ENCODE measurements at places on chromosomes 1 and 21.

DNA sequence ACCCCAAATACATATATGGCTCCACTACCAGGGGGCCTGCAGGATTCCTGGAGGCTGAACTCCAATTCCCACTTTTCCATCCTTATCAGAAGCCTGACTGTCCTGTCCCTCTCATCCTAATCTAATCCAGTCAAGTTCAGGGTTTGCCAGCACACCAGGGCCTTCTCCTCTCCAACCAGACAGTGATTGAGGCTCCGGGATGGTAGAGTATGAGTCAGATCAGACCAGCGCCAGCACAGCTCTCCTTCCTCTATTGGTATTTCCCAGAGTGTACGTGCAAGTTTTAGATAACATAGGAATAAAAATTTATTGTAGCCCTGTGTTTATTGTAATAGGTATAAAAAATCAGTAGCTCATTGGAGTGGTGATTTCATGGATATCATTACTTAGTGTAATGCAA, 24.5 kb upstream of the RCSD1 start:
- peak; percentile 27 for DNase-seq

GRCh38 chr1:61056573-61057439, 25.6 kb upstream of the NFIA start:
- DNase-seq, result peak; percentile 50

- DNase-seq, result no peak
Observed at GRCh38 chr21:20551939-20552338, 446.3 kb upstream of the NCAM2 start.

DNA sequence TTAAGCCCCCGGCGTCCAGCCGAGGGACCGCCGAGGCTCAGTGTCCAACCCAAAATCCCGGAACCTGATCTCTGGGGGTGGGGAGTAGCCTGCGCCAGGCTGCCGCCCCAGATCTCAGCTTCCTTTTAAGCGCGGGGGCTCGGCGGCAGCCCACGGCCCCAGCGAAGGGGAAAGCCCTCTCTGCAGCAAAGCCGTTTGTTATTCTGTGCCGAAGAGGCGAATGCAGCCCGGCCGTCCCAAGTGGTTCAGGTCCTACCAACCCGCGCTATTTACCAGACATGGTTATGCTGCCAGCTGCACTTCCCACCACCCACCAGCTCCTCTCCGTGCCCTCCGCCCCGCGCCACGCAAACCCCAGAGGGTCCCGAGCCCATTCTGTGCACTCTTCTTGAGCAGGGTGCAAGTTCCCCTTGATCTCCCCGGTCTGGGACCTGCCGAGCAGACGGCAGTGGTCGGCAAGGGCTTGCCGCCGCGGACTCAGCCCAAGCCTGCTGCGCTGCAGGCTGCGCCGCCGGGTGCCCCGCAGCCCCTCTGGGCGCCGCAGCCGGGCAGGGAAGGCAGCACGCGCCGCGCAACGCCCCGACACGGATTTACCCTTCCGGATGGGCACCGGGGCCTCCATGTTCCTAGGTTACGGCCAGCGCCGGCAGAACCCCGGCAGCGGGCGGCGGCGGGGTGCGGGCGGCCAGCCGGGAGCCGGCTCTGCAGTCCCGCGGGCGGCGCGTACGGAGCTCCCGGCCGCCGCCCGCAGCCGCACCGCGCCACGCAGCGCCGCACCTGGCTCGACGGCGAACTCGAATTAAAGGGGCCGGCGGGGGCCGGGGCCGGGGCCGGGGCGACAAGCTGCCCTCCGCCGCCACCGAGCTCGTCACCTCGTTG, 738 bp upstream of the KCNA2 start:
- peak; percentile 9 for DNase-seq

- DNase-seq, result no peak
Observed at GRCh38 chr1:98104289-98104688, 183.5 kb upstream of the DPYD start.

- DNase-seq, result peak; percentile 29
Observed at GRCh38 chr1:159991513-159991912, 37.5 kb upstream of the SLAMF9 start.

DNA sequence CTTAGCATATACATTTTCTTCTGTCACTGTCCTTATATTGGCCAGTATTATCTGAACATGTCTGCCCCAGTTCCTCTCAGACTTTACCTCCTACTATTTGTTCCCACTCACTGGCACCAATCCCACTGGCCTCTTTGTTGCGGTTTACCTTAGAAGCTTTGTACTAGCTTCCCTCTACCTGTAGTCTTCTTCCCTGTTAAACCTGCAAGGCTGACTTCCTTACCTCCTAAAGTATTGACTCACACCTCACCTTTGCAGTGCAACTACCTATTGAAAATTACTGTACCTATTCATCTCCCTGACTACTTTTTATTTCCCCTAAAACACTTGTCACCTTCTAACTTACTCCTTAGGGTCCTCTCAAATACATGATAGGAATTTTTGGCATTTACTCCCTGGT, 111.1 kb downstream of the CLEC20A start:
- no peak for DNase-seq

DNA sequence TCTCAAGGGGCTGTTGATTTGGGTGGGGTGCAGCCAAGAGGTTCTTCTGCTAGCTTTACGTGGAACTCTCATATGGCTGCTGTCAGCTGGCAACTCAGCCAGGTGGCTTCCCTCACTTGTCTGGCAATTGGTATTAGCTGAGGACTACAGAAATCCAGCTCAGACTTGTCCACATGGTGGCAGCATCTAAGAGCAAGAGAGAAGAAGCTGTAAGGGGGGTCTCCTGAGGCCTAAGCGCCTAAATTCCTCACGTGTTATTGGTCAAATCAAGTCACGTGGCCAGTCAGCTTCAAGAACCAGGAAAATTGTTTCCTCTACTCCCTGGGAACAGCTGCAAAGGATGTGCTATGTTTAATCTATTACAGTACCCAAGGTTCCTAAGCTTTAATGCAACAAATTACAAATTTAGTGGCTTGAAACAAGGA, 4.2 kb upstream of the DYRK3 start:
- peak; percentile 31 for DNase-seq

DNA sequence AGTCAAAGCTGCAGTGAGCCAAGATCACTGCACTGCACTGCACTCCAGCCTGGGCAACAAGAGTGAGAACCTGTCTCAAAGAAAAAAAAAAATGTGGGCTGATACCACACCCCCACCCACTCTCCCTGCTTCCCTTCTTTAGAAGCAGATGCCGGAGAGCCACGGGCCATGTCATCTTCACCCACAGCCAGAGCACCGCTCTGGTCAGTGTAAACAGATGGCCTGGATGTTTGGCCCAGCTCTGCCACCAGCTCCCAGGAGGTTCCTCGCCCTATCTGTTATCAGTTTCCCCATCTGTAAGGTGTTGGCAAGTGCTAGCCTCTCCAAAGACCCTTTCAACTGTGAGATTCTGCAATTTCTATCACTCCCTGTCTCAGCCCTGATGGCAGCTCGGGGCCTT, 11.9 kb upstream of the ADGRB2 start:
- DNase-seq, result no peak

- no peak for DNase-seq
Observed at GRCh38 chr1:210381934-210382333, 53.2 kb downstream of the HHAT start.

- DNase-seq, result no peak
Observed at GRCh38 chr1:186617926-186618325, 62.3 kb downstream of the PTGS2 start.

DNA sequence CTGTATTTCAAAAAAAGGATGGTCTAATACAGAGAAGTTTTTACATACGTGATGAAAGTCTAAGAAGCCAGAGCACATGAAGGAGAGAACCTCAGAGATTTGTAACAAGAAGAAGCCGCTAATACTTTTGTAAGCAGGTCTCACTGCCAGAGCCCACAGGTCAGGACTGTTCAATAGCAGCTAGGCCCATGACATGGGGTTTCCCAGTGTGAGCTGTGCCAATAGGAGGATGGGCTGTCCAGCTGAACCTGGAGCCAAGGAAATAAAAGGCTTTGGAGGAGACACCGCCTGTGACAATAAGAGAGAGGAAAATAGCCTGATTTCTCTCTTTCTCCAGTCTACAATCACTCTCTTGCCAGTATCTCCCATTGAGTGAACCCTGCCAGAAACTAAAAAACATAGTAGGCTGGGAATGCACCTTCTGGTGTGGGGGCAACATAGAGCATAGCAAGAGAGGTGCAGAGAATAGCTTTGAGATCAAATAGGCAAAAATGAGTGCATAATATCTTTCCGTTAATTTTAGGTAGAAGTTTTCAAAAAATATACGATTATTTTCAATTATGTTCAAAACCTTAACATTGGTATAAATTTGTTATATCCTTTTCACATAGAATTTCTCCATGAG, 360.3 kb downstream of the NEGR1 start:
- DNase-seq, result no peak

DNA sequence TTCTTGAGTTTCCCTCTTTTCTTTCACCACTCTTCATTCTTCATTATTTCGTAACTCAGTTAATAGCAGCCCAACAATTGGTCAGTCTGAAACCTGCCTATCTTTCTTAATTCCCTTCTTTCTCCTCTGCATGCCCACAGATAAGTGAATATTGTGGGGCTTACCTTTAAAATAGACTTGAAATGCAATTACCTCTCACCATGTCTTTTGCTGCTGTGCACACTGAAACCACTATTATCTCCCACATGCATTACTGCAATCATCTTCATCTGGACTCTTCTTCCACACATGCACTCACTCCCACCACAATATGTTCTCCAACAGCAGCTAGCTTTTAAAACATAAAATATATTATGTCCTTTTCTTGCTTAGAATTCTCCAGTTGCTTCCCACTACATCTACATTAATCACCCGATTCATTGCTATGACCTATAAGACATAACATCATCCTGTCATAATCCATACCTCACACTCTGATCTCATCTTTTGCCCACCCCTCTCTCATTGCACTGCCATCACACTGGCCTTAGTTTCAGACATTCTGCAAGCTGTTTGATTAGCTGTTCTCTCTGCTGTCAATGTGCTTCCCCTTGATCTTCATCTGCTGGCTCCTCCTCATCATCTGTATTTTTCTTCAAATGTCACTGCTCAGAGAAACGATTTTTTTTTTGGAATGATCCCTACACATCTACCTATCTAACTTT, 304.8 kb downstream of the PTPRC start:
- no peak for DNase-seq

DNA sequence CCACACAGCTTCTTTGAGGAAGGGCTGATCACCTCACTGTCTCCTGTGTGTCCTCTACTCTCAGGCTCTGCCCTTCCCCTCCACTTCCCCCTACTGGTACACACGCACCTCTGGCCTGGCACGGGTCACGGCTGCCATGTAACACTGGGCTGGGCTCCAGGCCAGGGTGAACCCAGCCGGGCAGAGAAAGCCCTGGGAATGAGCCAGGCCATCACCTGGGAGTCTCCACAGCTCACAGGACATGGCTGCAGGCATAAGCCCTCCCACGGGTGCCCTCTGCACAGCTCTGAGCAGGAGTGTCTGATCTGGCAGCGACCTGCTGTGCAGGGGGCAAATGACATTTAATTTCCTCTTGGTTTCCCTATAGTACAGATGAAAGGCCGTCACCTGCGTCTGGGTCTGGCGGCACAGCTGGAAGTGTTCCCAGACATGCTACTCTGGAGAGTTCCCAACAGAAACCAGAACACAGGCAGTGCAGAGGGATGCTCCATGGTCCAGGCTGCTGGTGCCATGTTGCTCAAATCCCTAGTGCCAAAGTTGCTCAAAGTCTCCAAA, 61.2 kb downstream of the ERI3 start:
- no peak for DNase-seq

DNA sequence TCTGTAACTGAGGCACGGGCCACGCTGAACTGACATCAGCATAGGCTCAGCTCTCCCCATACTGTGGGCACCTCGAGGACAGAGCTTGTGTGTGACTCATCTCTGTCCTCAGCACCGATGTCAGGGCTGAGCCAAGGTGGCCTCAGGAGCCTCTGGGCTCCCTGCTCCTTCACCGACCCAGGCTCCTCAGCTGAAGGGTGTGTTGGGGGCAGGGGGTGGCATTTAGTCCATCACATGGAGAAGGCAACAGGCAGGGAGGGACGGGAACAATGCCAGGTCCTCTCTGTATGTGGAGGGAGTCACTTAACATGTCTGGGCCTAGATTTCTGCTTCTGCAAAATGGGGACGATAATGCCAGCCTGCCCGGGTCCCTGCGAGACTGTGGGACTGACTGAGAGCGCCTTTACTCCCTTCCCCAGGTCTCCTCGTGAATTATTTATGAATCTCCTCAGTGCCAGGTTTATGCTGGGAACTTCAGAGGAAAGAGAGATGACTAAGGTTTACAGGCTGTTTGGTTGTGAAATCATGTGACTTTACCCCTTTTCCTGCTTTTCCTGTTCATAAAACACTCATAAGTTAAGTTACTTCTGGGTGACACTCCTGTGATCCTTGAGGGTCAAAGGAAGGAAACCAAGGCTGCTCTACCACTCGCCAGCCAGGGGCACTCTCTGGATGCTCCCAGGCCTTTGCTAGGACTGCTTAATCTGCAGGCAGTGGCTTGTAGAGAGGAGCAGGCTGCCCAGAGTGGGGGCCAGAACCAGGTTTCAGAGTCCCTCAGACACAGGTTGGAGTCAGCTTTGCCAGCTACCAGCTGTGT, 16.2 kb downstream of the TTC39A start:
- no peak for DNase-seq

GRCh38 chr1:89950703-89951102, 44.2 kb upstream of the ZNF326 start:
- no peak for DNase-seq

- no peak for DNase-seq
Observed at GRCh38 chr1:57162607-57163261, 196.9 kb upstream of the C8B start.

GRCh38 chr1:156684227-156684782, 7.1 kb upstream of the NES start:
- DNase-seq, result no peak

- DNase-seq, result peak; percentile 9
Observed at GRCh38 chr1:5448486-5448885, 543.7 kb downstream of the NPHP4 start.
